Cardiac muscle cell (in vitro differentiated cells and primary cell): ENCODE measurements at places on chromosomes 3 and 15. TPM values are rescaled to one million over a fixed set of nuclear protein-coding genes. Genes with fewer than 3 reads are reported as not detected.
A peak's percentile ranks its signal among the peaks of the same experiment; 100 is the strongest.

DNA sequence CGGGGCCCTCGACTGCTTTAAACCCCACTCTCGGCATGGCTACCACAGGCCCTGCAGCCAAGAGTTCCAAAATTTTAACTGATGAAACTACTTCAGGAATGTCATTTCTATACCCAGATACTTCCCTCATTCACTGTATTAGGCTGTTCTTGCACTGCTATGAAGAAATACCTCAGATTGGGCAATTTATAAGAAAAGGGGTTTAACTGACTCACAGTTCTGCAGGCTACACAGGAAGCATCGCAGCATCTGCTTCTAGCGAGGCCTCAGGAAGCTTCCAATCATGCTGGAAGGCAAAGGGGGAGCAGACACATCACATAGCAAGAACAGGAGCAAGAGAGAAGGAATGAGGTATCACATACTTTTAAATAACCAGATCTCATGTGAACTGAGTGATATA is 21.6 kb upstream of the ALCAM start:
- H3K27ac ChIP-seq, result no peak overlapping the region
- no peak overlapping the region for H3K4me3 ChIP-seq
- H3K36me3 ChIP-seq, result no peaks in the 10 kb centered on the region
- no peak for DNase-seq

DNA sequence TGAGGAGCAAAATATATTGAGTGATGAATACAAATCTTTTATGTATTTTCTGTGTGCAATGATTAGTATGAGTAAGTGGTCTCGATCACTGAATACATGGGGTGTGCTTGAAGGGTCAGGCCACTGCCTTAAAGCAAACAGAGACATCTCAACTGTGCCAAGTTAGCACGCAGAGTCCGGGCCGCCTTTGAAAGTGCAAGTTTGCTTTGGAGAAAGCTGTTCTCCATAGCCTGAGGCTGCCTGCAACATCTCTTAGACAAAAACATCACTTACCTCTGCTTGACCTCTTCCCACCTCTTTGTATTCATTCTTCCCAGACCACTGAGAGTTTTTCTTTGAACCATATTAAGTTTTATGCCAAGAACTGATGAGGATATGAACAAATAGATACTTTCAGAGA is 267.0 kb downstream of the ZBTB20 start:
- no peak overlapping the region for H3K27ac ChIP-seq
- H3K27me3 ChIP-seq, result no peaks in the 10 kb centered on the region
- no peak for DNase-seq
- no peaks in the 10 kb centered on the region for H3K4me1 ChIP-seq
- H3K4me3 ChIP-seq, result no peak overlapping the region
- H3K36me3 ChIP-seq, result no peaks in the 10 kb centered on the region

GRCh38 chr3:119627461-119627860 is 29.8 kb downstream of the PLA1A start:
- H3K4me1 ChIP-seq, result peaks cover 11% of the 10 kb centered on the region
- no peaks in the 10 kb centered on the region for H3K27me3 ChIP-seq
- no peak overlapping the region for H3K4me3 ChIP-seq

GRCh38 chr15:85120351-85121113 is 138.9 kb downstream of the PDE8A start:
- no peaks in the 10 kb centered on the region for H3K36me3 ChIP-seq
- no peak for DNase-seq
- H3K4me3 ChIP-seq, result no peak overlapping the region
- no peaks in the 10 kb centered on the region for H3K4me1 ChIP-seq

CRYBG3 gene
- total RNA-seq, result 11.8 and 20.9 TPM in 2 replicates

GXYLT2 gene
- 36.4 and 43.1 TPM in 2 replicates for total RNA-seq

- H3K4me3 ChIP-seq, result no peak overlapping the region
- no peak overlapping the region for H3K27ac ChIP-seq
- H3K4me1 ChIP-seq, result no peaks in the 10 kb centered on the region
- H3K27me3 ChIP-seq, result no peaks in the 10 kb centered on the region
- peaks cover 20% of the 10 kb centered on the region for H3K36me3 ChIP-seq
- no peak for DNase-seq
These were observed 33.1 kb downstream of the ARMC8 start for GRCh38 chr3:138220242-138220641.

RBMS3 gene
- 17.5 and 20.8 TPM in 2 replicates for total RNA-seq

GRCh38 chr3:139281096-139281495 is 62.7 kb upstream of the MRPS22 start:
- no peaks in the 10 kb centered on the region for H3K27me3 ChIP-seq
- no peak for DNase-seq
- H3K4me3 ChIP-seq, result no peak overlapping the region
- H3K36me3 ChIP-seq, result no peaks in the 10 kb centered on the region
- no peaks in the 10 kb centered on the region for H3K4me1 ChIP-seq
- no peak overlapping the region for H3K27ac ChIP-seq

GRCh38 chr3:8964436-8965370 is 1.4 kb upstream of the RAD18 start:
- no peak overlapping the region for H3K27ac ChIP-seq
- peaks cover 11% of the 10 kb centered on the region for H3K4me1 ChIP-seq
- H3K27me3 ChIP-seq, result peaks cover 12% of the 10 kb centered on the region

DNA sequence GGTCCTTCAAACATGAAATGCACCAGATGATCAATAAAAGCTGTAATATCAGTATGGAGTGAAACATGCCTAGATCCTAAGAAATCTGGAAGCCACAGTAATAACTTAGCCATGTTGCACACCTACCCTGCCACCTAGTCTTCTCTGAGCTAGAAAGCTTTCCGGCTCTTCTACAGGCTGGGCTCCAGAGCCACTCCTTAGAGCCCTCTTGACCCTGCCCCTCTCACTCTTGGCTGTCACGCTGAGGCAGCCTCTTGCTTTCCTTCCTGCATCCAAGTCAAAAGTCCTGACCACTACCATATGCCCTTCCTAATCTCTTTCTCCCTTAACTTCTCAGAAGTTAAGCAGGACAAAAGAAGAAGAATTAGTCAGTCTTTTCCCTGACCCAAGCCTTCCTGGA is 17.7 kb downstream of the RBM15B start:
- peaks cover 17% of the 10 kb centered on the region for H3K36me3 ChIP-seq
- H3K4me3 ChIP-seq, result no peak overlapping the region
- H3K27ac ChIP-seq, result peak overlapping the region; percentile 12
- no peak for DNase-seq

- H3K27me3 ChIP-seq, result no peaks in the 10 kb centered on the region
- no peak for DNase-seq
- no peaks in the 10 kb centered on the region for H3K36me3 ChIP-seq
- H3K4me1 ChIP-seq, result peaks cover 8% of the 10 kb centered on the region
- H3K4me3 ChIP-seq, result no peak overlapping the region
- H3K27ac ChIP-seq, result no peak overlapping the region
These were observed 33.4 kb downstream of the IGDCC3 start for GRCh38 chr15:65344214-65344913.

GRM2 gene
- total RNA-seq, result 0.56 and 0.69 TPM in 2 replicates

CPN2 gene
- 0.36 and 0.56 TPM in 2 replicates for total RNA-seq

DNA sequence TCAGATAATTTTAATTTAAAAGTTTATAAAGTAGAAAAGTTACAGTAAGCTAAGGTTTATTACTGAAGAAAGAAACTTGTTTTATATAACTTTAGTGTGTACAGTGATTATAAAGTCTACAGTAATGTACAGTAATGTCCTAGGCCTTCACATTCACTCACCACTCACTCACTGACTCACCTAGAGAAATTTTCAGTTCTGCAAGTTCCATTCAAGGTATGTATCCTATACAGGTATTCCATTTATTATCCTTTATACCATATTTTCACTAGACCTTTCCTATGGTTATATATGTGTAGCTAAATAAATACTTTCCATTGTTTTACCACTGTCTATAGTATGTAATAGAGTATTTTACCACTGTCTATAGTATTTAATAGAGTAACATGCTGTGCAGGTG is 33.2 kb upstream of the MME start:
- DNase-seq, result no peak
- no peak overlapping the region for H3K27ac ChIP-seq
- H3K27me3 ChIP-seq, result no peaks in the 10 kb centered on the region
- no peaks in the 10 kb centered on the region for H3K4me1 ChIP-seq
- no peaks in the 10 kb centered on the region for H3K36me3 ChIP-seq

- H3K4me1 ChIP-seq, result no peaks in the 10 kb centered on the region
- no peak overlapping the region for H3K27ac ChIP-seq
- H3K36me3 ChIP-seq, result no peaks in the 10 kb centered on the region
- no peak overlapping the region for H3K4me3 ChIP-seq
These were observed 76.1 kb upstream of the PLSCR4 start for GRCh38 chr3:146326875-146327543.

GRCh38 chr3:38454884-38455638 is 1.4 kb downstream of the ACVR2B start:
- peaks cover 23% of the 10 kb centered on the region for H3K4me1 ChIP-seq
- no peaks in the 10 kb centered on the region for H3K27me3 ChIP-seq
- H3K27ac ChIP-seq, result peak overlapping the region; percentile 90
- DNase-seq, result peak; percentile 53
- H3K4me3 ChIP-seq, result peak overlapping the region; percentile 74
- H3K36me3 ChIP-seq, result no peaks in the 10 kb centered on the region

DNA sequence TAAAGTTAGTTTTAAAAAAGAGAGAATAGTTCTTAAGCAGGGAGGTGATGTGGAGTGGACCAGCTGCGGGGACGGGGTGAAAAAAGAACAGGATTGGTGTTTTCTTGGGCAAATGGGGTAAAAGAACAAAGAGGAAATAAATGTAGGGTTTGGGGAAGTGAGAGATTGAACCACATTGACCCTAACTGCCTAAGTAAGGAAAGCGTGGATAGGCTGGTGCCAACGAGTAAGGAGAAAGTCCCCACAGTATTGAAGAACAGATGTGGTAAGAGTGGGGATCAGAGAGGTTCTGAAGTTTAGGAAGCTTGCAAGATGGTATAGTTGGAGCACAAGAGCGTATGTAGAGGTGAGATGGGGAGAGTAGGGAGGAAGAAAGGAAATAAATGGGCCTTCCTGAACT is 17.0 kb downstream of the IREB2 start:
- H3K4me1 ChIP-seq, result peaks cover 14% of the 10 kb centered on the region
- no peak overlapping the region for H3K27ac ChIP-seq
- no peak for DNase-seq
- H3K4me3 ChIP-seq, result no peak overlapping the region
- no peaks in the 10 kb centered on the region for H3K27me3 ChIP-seq

- no peak for DNase-seq
- no peak overlapping the region for H3K27ac ChIP-seq
- H3K36me3 ChIP-seq, result no peaks in the 10 kb centered on the region
- no peaks in the 10 kb centered on the region for H3K27me3 ChIP-seq
These were observed 131.7 kb downstream of the TNIK start for GRCh38 chr3:171328419-171329082.

DNA sequence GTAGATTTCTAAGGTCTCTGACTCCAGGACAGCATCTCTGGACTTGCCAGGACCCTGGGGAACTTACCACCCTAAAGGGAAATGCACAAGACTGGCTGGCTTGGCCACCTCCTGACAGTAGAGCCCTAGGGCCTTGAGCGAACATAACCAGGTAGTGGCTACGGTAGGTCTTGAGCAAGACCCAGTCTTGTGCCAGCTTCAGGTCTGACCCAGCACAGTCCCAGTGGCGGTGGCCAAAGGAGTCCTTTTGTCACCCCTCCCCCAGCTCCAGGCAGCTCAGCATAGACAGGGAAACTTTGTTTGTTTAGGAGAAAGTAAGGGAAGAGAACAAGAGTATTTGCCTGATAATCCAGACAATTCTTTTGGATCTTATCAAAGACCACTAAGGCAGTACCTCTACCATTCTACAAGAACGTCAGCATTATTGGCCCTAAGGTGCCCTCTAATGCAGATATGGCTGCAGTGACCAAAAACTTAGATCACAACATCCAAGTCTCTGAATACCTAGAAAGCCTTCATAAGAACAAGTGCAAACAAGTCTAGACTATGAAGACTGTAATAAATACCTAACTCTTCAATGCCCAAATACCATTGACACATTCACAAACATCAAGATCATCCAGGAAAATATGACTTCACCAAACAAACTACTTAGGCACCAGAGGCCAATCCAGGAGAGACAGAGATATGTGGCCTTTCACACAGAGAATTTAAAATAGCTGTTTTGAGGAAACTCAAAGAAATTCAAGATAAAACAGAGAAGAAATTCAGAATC is 38.7 kb upstream of the FBN1 start:
- H3K4me1 ChIP-seq, result no peaks in the 10 kb centered on the region
- H3K36me3 ChIP-seq, result no peaks in the 10 kb centered on the region
- no peak overlapping the region for H3K4me3 ChIP-seq

IL17RD gene
- total RNA-seq, result 23.1 and 110 TPM in 2 replicates

GRCh38 chr3:98552232-98553020 is 20.6 kb downstream of the GPR15 start:
- H3K4me1 ChIP-seq, result no peaks in the 10 kb centered on the region
- no peak for DNase-seq
- no peak overlapping the region for H3K4me3 ChIP-seq
- H3K36me3 ChIP-seq, result no peaks in the 10 kb centered on the region
- no peak overlapping the region for H3K27ac ChIP-seq
